Stimulated activated CD8-positive, alpha-beta memory T cell treated with anti-CD3 and anti-CD28 coated beads, Interleukin-4, amount 100 ng/mL, for 48 hours (primary cell): ENCODE measurements at places on chromosomes 2 and 18.

GRCh38 chr2:98883780-98884211 lies 52.2 kb downstream of the CRACDL start:
- no peak for DNase-seq

DNA sequence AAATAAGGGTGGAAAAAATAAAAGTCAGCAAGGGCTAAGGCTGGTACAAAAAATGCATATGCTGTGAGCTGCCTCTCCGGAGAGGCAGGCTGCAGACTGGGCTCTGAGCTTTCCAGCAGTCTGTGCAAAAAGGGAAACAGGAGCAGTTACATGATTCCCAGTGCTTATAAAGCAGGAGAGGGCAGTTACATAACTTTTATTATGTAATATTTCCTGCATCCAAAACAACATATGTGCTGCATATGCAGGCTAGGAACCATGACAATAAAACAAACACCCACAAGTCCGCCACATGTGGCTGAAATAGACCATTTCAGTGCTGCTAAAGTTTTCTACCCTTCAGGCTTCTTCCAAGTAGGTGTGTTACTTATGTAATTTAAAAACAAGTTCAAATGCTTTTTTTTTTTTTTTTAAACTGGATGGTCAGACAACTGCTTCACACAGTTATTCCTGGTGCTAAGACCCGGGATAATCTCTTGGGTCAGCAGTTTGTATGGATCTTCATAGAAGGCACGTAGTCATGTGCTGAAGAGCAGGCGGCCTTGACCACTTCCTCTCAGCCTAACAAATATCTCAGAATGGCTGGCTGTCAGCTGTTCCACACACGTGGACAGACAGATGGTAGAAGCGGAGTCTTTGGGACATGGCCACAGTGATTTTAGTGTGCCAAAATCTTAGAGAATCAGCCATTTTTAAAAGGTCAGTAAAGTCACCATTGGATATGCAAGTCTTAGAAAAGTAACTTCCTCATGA lies 43.5 kb downstream of the ARMC9 start:
- no peak for DNase-seq

- peak; percentile 36 for DNase-seq
Observed at GRCh38 chr2:69013840-69014821, 1.2 kb downstream of the ANTXR1 start.

- no peak for DNase-seq
Observed at GRCh38 chr2:143489145-143489544, 359.9 kb downstream of the ARHGAP15 start.

GRCh38 chr18:74689251-74689650 lies 91.6 kb downstream of the ZNF407 start:
- no peak for DNase-seq

- DNase-seq: peak; percentile 74
Observed at GRCh38 chr2:112690853-112691401, 29.9 kb upstream of the NT5DC4 start.

- no peak for DNase-seq
Observed at GRCh38 chr18:4198956-4199355, 256.2 kb downstream of the DLGAP1 start.

DNA sequence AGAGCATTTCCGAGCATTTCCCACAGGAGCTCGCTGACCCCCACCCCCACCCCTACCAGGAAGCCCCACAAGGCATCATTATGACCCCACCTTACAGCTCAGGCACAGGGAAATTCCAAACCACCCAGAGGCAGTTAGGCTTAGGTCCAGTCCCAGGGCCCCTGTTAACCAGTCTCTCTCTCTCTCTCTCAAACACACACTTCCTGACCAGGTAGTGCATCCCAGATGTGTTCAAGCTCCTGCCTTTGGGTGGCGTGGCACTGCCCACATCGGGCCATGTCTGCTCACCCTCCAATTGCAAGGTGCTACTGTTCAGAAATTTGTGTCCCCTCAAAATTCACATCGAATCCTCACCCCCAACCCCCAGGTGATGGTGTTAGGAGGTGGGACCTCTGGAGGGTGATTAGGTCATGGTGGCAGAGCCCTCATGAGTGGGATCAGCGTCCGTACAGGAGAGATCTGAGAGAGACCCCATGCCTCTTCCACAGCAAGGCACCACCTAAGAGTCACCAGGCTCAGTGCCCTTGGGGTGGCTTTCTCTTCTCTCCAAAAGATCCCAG lies 8.8 kb downstream of the COPS9 start:
- DNase-seq: peak; percentile 8

DNA sequence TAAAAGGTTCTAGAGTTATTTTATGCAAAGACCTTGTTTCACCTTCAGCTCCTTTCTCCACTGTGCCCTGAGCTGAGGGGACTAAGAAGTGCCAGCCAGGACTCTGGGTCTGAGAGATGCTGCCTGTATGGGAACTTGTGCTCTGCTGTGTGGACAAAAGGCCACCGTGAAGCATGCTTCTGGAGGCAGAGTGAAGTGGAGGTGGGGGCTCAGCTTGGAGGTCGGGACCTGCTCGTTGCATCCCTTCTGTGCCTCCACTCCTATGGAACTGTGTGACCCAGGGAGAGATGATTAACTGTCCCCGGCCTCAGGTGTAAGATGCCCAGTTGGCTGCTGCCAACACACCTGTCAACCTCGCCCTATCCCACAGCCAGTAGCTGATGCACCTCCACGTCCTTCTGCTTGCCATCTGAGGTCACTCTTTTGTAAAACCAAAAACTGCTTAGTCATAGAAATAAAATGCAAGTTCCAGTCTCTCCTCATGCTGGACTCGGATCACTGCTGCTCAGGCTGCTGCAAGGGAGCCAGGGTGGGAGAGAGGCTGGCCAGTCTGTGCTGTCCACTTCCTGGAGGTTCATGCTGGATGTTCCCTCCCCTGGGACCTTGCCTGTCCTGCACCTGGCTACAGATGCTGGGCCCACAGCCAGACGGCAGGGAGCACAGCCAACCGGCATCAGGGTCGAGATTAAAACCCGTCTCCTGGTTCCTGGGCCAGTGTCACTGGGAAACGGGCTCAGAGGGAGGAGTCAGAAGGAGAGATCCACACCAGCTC lies 113.2 kb downstream of the ACKR3 start:
- no peak for DNase-seq

- no peak for DNase-seq
Observed at GRCh38 chr2:199982126-199982843, 26.9 kb downstream of the MAIP1 start.

DNA sequence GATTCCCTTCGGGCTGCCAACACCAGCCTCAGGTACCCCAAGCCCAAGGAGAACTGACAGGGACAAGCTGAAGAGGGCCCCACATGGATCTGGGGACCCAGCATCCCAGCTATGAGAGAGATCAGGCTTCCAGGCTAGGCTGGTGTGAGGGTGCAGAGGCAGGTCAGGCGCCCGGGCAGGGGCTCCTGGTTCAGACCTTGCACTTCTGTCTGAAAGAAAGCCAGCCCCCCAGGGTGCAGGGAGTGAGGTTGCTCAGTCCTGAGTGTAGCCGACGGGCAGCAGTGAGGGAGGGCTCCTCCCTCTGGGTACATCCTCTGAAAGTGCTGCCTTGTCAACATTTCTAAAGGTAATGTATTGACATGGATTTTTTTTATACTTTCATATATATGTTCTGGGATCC lies 33.1 kb downstream of the KCNF1 start:
- DNase-seq: no peak

- no peak for DNase-seq
Observed at GRCh38 chr2:3486047-3487027, 33.0 kb downstream of the ADI1 start.

DNA sequence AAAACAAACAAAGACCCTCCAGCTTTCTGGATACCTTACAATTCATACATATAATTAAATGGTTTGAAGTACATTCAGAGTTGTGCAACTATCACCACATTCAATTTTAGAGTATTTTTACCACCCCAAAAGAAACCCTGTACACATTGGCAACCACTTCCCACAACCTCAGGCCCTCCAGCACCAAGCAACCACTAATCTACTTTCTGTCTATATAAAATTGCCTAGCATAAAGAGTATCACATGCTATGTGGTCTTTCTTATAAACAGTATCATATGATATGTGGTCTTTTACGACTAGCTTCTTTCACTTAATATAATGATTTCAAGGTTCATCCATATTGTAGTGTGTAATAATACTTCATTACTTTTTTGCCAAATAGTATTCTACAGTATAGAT lies 7.3 kb downstream of the IER3IP1 start:
- no peak for DNase-seq

- DNase-seq: no peak
Observed at GRCh38 chr18:79197531-79197930, 128.3 kb downstream of the ATP9B start.

DNA sequence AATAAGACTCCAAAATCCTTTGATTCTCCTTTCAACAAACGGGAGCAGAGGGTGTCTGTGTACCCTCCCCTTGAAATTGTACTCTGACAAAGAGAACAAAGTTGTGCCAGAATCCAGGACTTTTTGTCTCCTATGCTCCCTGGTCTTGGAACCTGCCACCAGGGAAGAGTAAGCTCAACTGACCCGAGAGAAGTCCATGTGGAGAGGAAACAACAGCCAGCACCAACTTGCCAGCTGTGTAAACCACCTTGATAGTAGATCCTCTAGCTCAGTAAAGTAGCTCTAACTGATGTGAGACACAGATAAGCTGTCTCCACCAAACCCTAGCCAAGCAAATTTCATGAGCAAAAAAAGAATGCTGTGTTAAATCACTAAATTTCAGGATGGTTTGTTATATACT lies 46.9 kb downstream of the LNPK start:
- DNase-seq: no peak

GRCh38 chr2:18171191-18172139 lies 293.0 kb downstream of the KCNS3 start:
- DNase-seq: no peak

DNA sequence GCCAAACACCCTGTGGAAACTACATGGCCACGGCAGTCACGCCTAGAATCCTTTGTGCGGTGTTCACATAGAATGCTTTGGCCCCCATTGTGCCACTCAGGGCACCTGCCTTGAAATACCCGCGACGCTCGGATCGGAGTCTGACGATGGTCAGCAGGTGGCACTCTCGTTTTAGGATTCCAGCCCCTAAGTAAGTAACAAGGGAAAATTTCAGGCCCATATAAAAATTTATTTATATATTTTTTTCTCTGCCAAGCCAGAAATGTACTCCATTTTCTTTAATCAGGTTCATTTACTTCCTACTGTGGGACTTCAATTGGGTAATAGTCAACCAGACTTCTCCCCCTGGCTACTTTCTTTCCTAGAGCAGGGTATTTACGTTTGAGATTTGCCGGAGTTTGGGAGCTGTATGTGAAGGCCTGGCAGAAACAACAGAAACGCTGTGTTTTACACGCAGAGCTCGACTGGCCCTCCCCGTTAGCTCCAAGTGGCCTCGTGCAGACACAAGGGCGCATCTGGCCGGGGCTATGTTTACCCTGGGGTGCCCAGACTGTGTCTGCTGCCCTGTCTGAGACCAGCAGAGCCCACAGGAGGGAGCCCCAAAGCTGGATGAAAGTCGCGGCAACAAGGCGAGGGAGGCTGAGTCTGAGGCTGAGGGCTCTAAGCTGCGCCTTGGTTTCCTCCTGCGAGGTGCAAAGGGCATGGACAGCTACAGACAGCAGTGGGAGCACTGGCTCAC lies 41.6 kb downstream of the LRRC30 start:
- DNase-seq: no peak

DNA sequence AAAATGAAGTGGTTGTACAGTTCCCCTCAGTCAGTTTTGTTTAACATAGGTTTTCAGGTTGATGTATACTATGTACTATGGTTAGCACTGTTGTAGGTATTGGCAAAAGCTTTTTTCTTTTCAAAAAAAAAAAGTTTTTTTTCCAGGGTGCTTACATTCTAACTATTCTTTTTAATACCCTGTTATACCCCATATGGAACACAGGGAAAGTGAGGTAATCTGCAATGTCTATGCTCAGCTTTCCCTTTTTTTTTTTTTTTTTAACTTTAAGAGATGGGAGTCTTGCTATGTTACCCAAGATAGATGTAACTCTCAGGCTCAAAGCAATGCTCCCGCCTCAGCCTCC lies 590 bp upstream of the CCDC138 start:
- DNase-seq: no peak
